ENCODE measurements at places on chromosomes 13 and 19. TPM values are rescaled to one million over a fixed set of nuclear protein-coding genes. Genes with fewer than 3 reads are reported as not detected.

Gene CFAP97D2
- not detected for polyA plus RNA-seq

Gene KLF5
- 0.27 TPM for polyA plus RNA-seq

Gene UGGT2
- polyA plus RNA-seq = 13.9 TPM

Gene ARHGAP33
- 2.0 TPM for polyA plus RNA-seq

Gene ZNF814
- polyA plus RNA-seq = 18.3 TPM

Gene IGFL2
- polyA plus RNA-seq = not detected

Gene THSD8
- polyA plus RNA-seq = 30.1 TPM

Gene CEACAM16
- not detected for polyA plus RNA-seq

Gene ZNF486
- polyA plus RNA-seq = 0.38 TPM

Gene FOXA3
- 0.21 TPM for polyA plus RNA-seq

Gene MEIOSIN
- not detected for polyA plus RNA-seq

Gene SLAIN1
- 11.9 TPM for polyA plus RNA-seq

Gene FAM83E
- not detected for polyA plus RNA-seq

Gene ZNF878
- 0.56 TPM for polyA plus RNA-seq

Gene ADGRL1
- 0.30 TPM for polyA plus RNA-seq

Gene ERICH6B
- polyA plus RNA-seq = 0.74 TPM

Gene CCDC194
- polyA plus RNA-seq = not detected

Gene CEACAM6
- polyA plus RNA-seq = not detected

Gene PDX1
- not detected for polyA plus RNA-seq

Gene EXOC3L2
- polyA plus RNA-seq = not detected

Gene SIGLEC9
- polyA plus RNA-seq = not detected

Gene NLRP4
- not detected for polyA plus RNA-seq

Gene KCNRG
- 0.37 TPM for polyA plus RNA-seq

Gene ZNF813
- 2.4 TPM for polyA plus RNA-seq

Gene CTXN1
- polyA plus RNA-seq = 0.57 TPM

Gene GAPDHS
- polyA plus RNA-seq = not detected

Gene ARRDC2
- polyA plus RNA-seq = 1.1 TPM

Gene ATCAY
- not detected for polyA plus RNA-seq

Gene SIGLEC5
- 3.2 TPM for polyA plus RNA-seq

Gene NLRP11
- polyA plus RNA-seq = 0.09 TPM

Gene ELSPBP1
- not detected for polyA plus RNA-seq

Gene DNAJC15
- polyA plus RNA-seq = 98.8 TPM

Gene EHD2
- 0.20 TPM for polyA plus RNA-seq

Gene TMEM91
- 1.9 TPM for polyA plus RNA-seq

Gene MCEMP1
- not detected for polyA plus RNA-seq

Gene RPS16
- polyA plus RNA-seq = 1,848 TPM

Gene SKA3
- 69.7 TPM for polyA plus RNA-seq

Gene CFD
- polyA plus RNA-seq = 1.1 TPM

Gene MBOAT7
- polyA plus RNA-seq = 37.1 TPM

Gene SMAD9
- polyA plus RNA-seq = 0.24 TPM

Gene MVB12A
- 40.9 TPM for polyA plus RNA-seq

Gene LAIR2
- polyA plus RNA-seq = not detected

Gene B3GNT8
- 0.58 TPM for polyA plus RNA-seq

Gene APOC4
- polyA plus RNA-seq = not detected

Gene ZNF230
- 3.9 TPM for polyA plus RNA-seq
